ENCODE measurements at places on chromosomes 16 and 17.

DNA sequence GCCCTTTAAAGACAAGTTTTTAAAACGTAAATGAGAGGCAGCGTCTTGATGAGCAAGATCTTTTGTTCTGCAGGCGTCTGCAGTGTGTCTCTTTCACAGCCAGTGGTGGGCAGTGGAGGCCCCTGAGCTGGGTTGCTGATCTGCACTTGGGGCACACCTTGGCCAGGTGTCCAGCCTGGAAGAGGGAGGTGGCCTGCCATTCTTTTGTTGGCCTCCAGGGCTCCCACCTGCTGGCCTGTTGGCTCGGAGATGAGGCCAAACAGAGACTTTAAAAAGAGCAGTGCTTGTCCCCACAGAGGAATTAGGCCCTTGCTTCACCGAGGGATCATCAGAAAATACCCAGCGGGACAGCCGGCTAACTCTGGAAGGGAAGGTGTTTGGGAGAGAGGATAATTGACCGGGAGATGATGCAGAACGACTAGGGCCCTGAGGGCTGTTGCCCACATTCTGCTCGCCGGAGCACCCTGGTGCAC is 145.9 kb upstream of the PLCG2 start:
- no peak for DNase-seq

DNA sequence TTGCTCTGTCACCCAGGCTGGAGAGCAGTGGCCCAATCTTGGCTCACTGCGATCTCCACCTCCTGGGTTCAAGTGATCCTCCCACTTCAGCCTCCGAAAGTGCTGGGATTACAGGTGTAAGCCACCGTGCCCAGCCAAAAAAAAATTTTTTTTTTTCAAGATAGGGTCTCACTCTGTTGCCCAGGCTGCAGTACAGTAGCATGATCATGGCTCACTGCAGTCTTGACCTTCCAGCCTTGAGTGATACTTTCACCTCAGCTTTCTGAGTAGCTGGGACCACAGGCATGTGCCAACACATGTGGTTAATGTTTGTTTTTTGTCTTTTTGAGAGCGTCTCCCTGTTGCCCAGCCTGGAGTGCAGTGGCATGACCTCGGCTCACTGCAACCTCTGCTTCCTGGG is 1.7 kb upstream of the PAM16 start:
- no peak for DNase-seq

- no peak for DNase-seq
Observed at GRCh38 chr17:76501827-76502307, 644 bp upstream of the RHBDF2 start.

GRCh38 chr17:57994436-57994835 is 6.4 kb upstream of the VEZF1 start:
- DNase-seq, result no peak

DNA sequence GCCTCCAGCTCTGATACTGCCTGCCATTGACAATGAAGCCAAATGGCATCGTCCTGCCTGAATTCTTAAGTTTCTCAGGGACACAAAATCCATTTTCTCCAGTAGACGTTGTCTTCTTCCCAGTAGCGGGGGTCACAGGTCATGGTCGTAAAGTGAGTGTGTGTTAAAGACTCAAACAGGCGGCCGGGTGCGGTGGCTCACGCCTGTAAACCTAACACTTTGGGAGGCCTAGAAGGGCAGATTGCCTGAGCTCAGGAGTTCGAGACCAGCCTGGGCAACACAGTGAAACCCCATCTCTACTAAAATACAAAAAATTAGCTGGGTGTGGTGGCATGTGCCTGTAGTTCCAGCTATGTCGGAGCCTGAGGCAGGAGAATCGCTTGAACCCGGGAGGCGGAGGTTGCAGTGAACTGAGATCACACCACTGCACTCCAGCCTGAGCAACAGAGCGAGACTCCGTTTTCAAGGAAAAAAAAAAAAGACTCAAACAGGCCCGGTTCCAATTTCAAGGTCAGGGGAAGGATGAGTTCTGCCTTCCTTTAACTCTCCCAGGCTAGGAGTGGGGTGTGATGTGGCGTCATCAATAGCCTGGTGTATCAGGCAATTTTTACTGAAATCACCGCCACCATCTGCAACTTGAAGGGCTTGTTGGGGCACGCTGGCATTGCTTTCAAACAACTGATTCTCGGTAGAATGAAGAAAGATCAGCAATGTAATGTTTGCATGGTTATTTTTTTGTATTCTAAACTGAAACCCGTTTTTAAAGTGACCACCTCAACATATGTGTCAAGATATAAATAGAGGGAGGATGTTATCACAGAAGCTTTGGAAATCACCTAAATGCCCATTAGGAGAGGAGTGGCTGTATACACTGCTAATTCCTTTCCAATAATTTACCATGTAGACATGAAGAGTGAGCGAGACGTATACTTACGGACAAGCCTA is 91.0 kb downstream of the WSCD1 start:
- no peak for DNase-seq
